Fibroblast of mammary gland (primary cell): ENCODE measurements at places on chromosomes 6 and 20.
A peak's percentile ranks its signal among the peaks of the same experiment; 100 is the strongest.

GRCh38 chr20:5877128-5877527 lies 73.2 kb downstream of the TRMT6 start:
- no peak for DNase-seq

GRCh38 chr6:152836523-152836922 lies 85.9 kb downstream of the VIP start:
- DNase-seq = no peak

- DNase-seq = no peak
These were observed 36.1 kb upstream of the NOL4L start for GRCh38 chr20:32621071-32621890.

GRCh38 chr6:164167873-164168405 lies 753.4 kb downstream of the QKI start:
- no peak for DNase-seq

DNA sequence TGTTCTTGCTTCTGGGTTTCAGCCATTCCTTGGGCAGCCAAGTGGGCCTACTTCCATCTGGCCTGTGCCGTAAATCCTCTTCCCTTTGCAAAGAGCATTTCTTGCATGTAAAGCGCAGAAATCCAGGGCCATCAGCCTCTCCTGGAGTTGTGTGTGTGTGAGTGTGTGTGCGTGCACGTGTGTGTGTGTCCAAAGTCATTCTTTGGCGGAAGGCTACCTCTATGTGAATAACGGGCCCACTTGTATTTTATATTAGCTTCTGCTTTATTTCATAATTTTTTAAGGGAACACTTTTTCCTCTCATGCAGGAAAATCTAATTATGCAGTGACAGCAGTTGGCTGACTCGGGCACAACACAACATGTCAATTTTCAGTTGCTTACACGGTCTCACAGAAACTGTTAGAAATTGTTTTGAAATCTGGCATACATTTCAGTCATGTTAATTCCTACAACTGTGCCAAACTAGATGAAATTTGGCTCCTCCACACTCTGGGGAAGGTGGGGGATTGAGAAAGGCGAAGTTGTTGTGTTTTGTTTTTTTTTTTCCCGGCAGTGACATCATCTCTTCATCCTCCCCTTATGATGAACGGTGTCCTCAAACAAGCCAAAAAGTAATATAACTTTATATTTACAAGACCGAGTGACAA lies 223.7 kb upstream of the TSHZ2 start:
- peak; percentile 62 for DNase-seq

GRCh38 chr6:131685266-131685780 lies 15.9 kb downstream of the OR2A4 start:
- no peak for DNase-seq

DNA sequence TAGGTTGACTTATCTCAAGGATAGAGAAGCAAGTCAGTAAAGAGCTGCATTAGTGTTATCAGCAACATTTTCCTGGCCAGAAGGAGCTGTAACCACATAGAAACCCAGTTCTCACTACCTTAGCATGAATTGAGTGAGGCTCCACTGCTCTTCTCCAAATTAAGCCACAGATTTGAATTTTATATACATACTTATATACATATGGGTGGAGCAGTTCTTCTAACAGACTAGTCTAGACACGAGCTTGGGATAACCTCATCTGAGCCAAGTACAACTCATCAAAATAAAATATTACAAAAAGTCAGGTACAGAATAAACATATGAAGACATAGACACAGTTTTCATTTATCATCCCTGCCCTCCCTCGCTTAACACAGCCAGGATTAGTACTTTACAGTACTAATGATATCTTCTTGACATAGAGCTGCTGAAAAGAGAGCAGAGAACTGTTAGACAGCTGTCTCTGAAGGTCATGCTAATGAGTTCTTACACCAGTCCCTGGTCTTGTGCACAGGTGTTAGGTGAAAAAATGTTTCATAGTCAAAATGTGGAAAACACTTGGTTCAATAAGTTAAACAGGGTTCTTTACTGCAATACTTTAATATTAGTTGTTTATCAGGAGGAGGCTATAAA lies 147.4 kb upstream of the HTR1E start:
- no peak for DNase-seq

DNA sequence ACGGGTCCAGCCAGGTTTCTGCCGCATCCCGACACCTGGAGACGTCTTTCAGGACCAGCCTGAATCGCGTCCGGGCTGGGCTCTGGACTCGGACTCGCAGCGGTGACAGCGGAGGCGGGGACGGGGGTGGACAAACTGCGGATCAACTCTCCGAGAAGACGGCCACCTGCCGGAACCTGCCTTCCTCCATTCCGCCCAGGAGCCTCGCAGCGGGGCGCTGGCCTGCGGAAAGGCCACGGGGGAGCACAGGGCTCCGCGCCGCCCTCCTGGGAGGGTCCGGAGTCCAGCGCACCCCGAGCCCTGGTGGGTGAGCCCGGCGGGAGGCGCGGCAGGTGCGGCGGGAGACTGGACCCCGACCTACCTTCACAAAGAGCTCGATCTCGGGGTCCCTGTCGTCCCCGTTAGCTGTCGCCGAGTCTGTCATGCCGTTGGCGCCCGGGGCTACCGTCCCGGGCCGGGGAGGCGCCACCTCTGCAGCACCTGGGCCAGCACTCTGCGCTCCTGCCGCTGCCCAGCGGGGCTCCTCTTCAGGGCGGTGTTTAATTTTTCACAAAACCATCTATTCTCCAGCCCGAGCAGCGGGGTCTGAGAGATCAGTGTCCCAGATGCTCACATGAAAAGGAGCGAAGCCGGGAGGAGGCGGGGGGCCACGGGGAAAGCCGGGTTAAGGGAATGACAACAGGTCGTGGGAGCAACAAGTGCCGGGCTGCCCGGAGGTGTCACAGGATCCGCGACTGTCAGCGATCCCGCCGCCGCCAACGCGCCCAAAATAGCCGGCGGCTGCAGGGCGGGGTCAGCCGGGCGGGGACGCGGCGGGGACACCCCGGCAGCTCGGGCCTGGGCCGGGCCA lies at the start of gene CLIC5:
CLIC5 (minus strand) TSS at position 742 of the 850 bp plus-strand sequence; CDS start at position 424, 318 bp downstream.
- no peak for DNase-seq
